ENCODE measurements at places on chromosomes 5 and 9.
A peak's percentile ranks its signal among the peaks of the same experiment; 100 is the strongest.

DNA sequence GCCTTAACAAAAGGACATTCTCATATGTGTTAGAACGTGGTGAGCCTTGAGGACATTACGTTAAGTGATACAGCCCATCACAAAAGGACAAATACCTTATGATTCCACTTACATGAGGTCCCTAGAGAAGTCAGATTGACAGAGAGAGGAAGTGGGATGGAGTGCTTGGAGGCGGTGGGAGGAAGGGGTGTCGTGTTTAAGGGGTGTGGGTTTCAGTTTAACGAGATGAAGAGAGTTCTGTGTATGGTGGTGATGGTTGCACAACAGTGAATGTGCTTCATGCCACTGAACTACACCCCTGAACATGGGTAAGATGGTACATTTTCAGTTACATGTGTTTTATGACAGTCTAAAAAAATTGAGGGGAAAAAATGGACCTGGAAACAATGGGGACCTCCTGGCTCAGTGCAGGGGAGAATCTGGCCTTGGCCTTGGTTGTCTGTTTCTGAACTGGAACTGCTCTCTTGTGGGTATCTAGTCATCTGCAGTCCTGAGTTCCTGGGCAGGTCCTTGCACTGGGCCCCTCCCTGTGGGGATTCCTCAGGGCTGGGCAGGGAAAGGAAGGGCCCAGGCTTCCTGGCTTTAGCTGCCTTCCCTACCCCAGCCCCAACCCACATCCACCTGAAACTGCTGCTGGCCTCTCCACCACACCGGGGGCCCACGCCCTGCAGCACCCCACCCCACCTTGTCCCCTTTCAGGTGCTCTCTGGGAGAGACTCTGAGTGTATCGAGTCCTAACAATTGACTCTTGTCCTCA is 17.8 kb downstream of the LRRC8A start:
- no peak for DNase-seq

DNA sequence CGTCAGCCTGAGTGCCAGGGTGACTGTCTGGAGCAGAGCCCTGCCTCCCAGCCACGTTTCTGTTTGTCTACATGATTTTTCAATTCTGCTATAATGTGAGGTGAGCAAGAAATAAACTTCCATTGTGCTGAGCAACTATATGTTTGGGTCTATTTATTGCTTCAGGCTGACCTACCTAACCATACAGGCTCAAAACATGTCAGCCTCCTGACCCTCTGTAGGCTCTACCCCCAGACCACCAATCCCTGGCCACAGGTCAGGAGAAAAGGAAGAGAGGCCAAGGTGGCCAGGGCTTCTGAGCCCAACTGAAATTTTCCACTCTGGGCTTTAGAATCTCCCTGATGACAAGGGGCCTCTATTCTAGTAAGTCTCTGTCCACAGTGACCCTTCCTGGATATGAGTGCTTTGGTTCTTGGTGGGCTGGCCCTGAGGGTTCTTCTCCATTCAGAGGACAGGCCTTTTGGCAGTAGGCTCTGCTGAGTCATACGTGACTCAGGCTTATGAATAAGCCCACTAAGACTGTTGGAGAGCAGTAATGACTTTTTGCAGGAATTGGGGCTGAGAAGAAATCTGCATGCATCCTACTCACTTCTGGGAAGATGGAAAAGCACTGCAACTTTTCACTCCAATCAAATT is 117.2 kb upstream of the TBCA start:
- DNase-seq = peak; percentile 99

GRCh38 chr5:123294544-123294943 is 128.7 kb downstream of the CEP120 start:
- DNase-seq = no peak

- DNase-seq = no peak
These were observed 198.5 kb upstream of the FBN2 start for GRCh38 chr5:128736553-128736952.

- DNase-seq = peak; percentile 87
These were observed 68.8 kb downstream of the KIF4B start for GRCh38 chr5:155082401-155082800.

- no peak for DNase-seq
These were observed 293.9 kb upstream of the RIOK2 start for GRCh38 chr5:97476852-97477534.

- peak; percentile 85 for DNase-seq
These were observed 232.1 kb upstream of the PIK3R1 start for GRCh38 chr5:67983251-67984110.

- no peak for DNase-seq
These were observed 54.5 kb upstream of the SEMA6A start for GRCh38 chr5:116629168-116629567.

DNA sequence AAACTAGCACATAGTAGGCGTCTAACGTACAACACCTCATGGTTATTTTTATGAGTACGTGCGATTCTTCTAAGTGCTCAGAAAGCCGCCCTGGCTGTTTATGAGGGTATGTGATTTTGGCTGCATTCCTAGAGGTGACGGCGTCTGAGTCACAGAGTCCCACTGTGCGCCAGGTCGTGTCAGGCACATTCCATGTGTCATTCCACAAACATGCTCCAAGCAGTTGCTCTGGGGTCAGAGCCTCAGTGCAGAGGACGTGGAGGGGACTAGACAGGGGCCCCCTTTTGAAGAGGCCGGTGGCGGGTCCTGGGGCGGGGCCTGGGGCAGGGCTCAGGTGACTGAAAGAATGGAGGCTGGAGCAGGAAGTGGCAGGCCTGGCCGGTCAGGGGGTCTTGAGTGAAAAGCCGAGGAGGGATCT is 51.9 kb downstream of the NEK6 start:
- DNase-seq = peak; percentile 97

- no peak for DNase-seq
These were observed 96.4 kb upstream of the SPRY4 start for GRCh38 chr5:142421228-142421617.

DNA sequence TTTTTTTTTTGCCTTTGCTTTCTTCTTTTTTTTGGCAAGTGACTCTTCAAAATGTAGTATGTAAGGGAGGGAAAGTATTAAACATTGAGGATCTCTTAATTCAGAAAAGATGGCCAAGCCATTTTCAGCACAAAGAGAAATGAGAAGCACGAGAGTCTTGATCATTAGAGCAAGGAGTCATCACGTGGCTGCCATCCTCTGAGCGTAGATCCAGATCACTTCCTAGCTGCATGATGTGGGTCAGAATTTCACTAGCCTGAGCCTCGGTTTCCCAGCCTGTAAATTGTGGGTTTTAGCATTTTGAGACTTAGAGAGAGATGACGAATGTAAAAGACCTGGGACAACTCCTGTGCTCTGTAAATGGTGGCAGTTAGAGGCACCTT is 312.9 kb downstream of the ARHGEF28 start:
- peak; percentile 66 for DNase-seq

DNA sequence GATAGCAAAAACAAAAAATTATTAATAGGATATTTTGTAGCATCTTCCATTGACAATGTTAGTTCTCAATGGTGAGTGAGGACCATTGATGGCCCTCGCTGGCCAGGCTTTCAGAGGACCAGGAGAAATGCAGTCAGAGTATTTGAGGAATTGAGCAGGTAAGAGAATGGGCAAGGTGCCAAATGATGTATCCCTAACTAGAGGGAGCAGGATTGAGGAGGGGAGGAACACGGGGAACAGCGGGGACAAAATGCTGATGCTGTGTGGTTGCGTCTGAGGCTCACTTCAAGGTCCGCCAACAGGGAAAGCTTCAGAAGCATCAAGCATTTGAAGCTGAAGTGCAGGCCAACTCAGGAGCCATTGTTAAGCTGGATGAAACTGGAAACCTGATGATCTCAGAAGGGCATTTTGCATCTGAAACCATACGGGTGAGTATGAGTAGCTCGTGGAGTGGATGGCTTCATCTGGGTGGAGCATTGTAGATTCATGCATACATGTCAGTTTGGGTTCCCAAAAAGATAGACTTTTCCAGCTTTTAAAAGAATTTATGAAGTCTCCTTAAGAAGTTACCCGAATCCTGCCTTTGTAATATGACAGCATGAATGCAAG is 16.2 kb downstream of the SPTAN1 start:
- peak; percentile 46 for DNase-seq

DNA sequence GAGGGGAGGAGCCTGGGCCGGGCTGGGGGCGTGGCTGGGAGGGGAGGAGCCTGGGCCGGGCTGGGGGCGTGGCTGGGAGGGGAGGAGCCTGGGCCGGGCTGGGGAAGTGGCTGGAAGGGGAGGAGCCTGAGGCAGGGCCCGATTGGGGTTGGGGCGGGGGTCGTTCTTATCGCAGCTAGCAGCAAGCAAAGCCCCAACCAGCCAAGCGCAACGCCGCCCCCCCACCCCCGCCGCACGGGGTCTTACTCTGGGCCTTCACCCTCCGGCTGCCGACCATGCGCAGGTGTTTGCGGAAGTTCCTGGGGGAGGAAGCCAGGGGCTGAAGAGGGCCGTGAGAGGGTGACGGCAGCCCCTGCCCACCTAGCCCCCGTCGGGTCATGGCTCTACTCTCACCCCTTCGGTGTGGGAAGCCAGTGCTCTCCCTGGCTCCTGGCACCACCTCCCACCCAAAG is 5.0 kb downstream of the NSMF start:
- DNase-seq = no peak

- peak; percentile 91 for DNase-seq
These were observed 64.7 kb upstream of the RICTOR start for GRCh38 chr5:39138892-39139291.

- no peak for DNase-seq
These were observed 1.9 kb upstream of the NPR2 start for GRCh38 chr9:35789541-35789940.

- peak; percentile 38 for DNase-seq
These were observed 11.0 kb downstream of the CDH10 start for GRCh38 chr5:24633715-24634325.

DNA sequence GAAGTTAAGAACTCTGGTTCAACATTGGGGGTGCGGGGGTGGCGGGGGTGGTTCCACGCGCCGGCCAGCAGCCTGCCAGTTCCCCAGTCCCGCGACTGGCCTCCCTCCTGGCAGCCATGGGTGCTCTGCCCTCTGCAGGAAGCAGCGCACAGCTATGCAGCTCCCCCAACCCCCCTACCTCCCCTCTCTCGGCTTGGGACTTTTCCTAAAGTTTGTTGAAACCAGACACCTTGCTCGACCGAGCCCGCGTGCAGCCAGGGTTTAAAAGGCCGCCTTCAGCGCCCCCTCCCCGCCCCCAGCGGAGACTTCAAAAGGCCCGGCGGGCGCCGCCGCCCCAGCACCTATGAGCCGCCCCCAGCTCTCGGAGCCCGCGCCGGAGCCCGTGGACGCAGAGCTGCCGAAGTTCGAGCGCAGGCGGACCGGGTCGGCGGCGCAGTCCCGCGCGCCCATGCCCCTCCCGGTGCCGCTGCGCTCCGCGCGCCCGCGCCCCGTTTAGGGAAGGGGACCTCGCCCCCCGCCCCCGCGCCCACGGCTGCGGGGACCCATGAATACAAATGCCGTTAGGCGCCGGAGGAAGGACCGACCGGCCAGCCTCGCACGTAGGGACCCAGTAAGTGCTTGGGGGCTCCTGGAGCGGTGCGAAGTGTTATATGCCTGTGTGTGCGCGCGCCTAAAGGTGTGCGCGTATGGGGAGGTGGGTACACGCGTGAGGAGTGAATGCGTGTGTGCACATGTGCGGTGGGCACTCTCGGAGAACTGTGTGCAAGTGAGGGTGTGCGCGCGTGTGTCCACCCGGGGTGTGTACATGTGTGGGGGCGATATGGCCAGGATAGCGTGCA is 1.4 kb upstream of the COL27A1 start:
- DNase-seq = no peak

GRCh38 chr5:79547429-79547822 is 33.5 kb upstream of the HOMER1 start:
- no peak for DNase-seq

DNA sequence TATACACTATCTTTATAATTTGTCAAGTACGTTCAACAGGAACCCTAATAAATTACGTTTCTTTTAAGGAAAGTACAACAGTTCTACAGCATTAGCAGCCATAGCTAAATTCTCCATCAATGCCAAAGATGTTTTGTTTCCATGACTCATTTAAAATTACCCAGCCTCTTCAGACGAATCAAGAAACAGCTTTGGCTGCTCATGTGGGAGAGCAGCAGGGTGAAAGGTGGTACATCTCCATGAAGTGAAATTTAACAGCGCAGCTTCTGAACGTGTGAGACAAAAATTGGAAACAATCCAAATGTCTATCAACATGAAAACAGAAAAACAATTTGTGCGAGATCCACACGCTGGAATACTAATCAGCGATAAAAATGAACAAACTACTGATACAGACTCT is 327.3 kb upstream of the CDH6 start:
- DNase-seq = no peak

- DNase-seq = no peak
These were observed 46.7 kb downstream of the TGFBI start for GRCh38 chr5:136075466-136075891.

GRCh38 chr9:137710704-137711103 is 91.9 kb downstream of the EHMT1 start:
- DNase-seq = no peak

Measured in fibroblast of mammary gland (primary cell).